Fibroblast of the conjunctiva (primary cell): ENCODE measurements at places on chromosomes 11 and 22.

- DNase-seq, result no peak
These were observed 2.2 kb downstream of the CALCA start for GRCh38 chr11:14969901-14970323.

- no peak for DNase-seq
These were observed 1.8 kb downstream of the CD82 start for GRCh38 chr11:44566952-44567875.

- DNase-seq, result no peak
These were observed 19.6 kb downstream of the VPS37C start for GRCh38 chr11:61141601-61142028.

- DNase-seq, result no peak
These were observed 13.5 kb downstream of the KIAA1671 start for GRCh38 chr22:24965822-24966626.

DNA sequence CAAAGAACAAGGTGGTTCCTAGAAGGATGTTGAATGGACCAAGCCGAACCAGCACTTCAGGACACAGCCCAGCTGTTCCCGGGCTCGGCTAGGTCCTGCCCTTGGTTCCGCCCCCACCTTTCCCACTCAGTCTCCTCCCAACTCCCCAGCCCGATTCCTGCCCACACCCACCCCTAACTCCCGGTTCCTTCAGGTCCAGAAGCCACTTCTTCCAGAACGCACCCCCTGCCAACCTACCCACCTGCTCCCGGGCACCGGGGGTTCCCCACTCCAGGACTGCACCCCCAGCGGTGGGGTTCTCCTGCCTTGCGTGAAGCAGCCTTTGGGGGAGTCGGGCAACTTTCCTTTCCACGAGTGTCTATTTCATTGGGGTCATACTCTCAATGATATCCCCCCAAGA lies 30.7 kb downstream of the CERK start:
- no peak for DNase-seq

DNA sequence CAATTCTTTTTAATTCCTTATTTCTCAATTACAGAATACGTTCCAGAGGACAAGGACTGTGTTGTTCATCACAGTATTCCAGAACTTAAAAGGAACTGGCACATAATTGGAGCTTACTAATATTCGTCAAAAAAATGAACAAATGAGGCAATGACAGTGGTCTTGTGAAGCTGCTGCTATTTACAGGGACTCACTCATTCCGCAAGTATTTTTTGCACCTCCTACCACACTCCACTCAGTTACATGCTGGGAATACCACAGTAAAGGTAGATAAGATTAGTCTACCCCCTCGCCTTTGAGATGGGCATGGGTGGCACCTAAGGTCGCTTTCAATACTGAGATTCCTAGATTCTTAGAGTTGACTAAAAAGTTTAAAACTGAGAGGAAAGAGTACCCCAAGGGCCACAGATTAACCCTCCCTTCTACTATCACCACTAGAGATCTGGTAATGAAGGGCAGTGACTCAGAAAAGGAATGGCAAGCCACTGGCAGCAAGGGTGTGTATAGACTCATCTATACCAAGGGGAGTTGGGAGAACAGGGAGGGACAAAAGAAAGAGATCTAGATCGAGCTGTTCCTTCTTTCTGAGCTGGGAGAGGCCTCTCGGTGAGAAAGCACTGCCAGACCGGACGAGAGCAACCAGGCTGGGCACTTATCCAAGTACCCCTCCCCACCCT lies 85.0 kb downstream of the RPL27A start:
- DNase-seq, result no peak

- DNase-seq, result no peak
These were observed 56.4 kb downstream of the TRAF6 start for GRCh38 chr11:36453678-36454077.

GRCh38 chr22:29184849-29185490 lies 20.7 kb upstream of the EMID1 start:
- no peak for DNase-seq

DNA sequence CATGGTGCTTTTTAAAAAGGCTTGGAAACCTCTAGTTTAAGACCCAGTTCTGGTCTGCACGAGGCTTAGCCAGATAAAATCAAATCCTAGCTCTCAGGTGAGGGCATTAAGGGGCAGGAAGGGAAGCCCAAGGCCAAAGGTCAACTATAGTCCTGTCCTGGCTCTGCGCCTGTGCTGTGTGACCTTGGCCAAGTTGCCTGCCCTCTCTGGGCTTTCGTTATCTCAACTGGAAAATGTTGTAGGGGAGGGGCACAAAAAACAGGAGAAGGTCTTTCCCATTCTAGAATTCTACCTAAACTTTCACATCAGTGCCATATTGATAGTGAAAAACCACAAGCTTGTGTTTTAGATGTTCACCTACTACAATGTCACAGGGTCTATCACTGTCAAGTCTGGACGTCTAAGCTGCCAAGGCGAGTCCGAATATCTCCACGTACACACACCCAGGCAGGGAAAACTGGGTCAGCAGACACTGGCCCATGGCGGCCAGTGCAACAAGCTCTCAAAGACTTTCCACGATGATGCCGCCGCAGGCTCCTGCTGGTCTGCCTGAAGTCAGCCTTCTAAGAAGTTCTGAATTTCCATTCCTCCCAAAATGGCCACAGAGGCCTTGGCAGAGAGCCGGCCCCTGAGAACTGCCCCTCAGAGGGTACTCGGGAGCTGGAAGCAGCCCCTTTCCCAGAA lies 18.0 kb downstream of the MN1 start:
- DNase-seq, result no peak

- DNase-seq, result no peak
These were observed 31.8 kb upstream of the SLC35C1 start for GRCh38 chr11:45772986-45773785.

DNA sequence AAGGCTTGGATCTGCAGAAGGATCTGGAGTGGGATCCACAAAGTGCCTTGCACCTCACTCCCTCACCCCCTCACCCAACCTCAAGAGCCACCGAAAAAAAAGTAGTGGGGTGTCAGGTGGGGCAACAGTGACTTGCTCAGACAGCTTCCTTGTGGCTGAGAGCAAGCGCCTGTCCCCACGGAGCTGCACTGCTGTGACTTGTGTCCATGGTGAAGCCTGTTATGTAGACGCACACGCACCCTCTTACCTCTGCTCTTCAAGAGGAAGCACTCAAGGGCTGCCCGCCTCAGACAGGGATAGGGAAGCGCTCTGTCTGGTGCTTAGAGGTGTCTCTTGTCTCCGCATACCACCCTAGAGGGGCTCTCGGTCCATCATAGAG lies 1.2 kb downstream of the DRD2 start:
- DNase-seq, result no peak

- DNase-seq, result peak; percentile 41
These were observed 85.9 kb downstream of the ZNF280B start for GRCh38 chr22:22422629-22423112.

- no peak for DNase-seq
These were observed 2.6 kb upstream of the MS4A2 start for GRCh38 chr11:60085909-60086308.

DNA sequence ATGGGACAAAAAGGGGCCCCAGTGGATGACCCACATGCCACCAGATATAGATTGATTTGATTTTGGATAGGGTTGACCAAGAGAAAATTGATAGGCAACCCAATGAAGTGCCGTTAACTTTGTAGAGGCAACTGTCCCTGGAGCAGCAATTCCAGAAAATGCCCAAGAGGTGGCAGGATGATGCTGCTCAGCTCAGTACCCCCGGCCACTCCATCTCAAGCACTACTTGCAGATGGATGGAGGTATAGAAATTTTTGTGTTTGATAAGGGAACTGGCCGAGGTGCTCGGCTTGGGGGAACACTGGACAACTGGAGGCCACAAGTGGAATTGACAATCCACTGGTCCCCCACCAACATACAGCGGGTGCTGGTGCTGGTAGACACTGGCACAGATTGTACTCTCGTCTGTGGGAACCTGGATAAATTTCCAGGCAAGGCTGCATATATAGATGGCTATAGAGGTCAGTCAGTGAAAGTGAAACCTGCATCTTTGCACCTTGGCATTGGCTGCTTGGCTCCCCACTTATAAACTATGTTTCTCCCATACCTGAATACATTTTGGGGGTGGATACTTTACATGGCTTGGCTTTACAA lies 86.3 kb downstream of the CCDC83 start:
- DNase-seq, result peak; percentile 62

- DNase-seq, result no peak
These were observed 39.1 kb upstream of the SHISAL1 start for GRCh38 chr22:44351685-44352377.

- no peak for DNase-seq
These were observed 84.6 kb downstream of the C22orf31 start for GRCh38 chr22:28977060-28977459.
